A549 treated with CpdA at 1 μM for 4 hours (cell line): ENCODE measurements at places on chromosomes 4 and X. TPM values are rescaled to one million over a fixed set of nuclear protein-coding genes. Genes with fewer than 3 reads are reported as not detected.

The ATP1B4 gene
- 0.01 TPM in 1 of 5 replicates, not detected in the others for total RNA-seq

The ARSD gene
- 10.5 to 13.1 TPM (median 11.7 TPM) in 5 replicates for total RNA-seq

The VEGFC gene
- total RNA-seq = 15.6 to 18.3 TPM (median 16.6 TPM) in 5 replicates

The PAGE3 gene
- total RNA-seq = not detected in 5 replicates

The CENPU gene
- 21.3 to 27.6 TPM (median 24.3 TPM) in 5 replicates for total RNA-seq
